Stimulated activated CD4-positive, alpha-beta T cell treated with anti-CD3 and anti-CD28 coated beads, TNF-alpha, amount 100 ng/mL, for 4 hours (primary cell): ENCODE measurements at places on chromosomes 16 and 17.

DNA sequence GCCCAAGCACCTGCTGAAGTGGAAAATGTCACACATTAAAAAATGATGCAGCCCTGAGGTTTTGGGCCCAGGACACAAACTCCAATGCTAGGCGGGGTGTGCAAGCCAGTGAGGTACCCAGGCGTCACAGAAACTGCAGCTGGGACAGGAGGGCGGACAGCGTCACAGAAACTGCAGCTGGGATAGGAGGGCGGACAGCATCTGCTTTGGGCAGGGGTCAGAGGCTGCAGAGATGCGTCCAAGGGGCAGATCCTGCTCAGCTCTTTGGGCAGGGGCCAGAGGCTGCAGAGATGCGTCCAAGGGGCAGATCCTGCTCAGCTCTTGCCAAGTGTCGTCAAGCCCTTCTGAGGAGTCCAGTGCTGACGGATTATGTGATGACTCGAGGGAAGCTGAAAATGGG, 43.9 kb upstream of the RCVRN start:
- DNase-seq: no peak

DNA sequence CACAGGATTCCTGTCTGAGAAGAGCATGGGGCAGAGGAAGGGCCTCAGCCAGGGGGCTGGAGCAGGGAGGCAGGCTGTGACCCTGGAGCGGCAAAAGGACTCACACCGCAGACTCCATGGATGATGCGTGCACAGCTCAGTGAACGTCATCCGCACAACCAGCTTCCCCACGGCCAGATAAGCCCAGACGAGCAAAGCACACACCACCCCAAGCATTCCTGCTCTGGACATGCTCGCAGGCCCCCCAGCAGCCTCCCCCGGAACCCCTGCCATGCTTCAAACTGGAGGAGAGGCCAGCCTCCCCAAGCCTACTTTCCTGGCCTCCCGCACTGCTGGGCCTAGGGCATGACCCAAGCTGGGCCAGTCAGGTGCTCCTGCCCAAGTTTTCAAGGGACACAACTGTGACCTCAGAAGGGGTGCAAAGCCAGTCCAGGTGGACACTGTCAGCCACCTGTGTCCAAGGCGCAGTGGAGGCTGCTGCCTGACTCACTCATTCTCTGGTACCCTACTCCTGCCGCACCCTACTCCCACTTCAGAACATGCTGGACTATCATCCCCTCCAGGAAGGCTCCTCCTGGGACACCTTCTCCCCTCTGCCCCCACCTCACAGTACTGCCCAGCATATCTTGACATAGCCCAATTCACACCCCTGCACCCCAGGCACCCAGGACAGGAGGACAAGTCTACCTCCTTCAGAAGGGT, 4.8 kb downstream of the BCAR1 start:
- no peak for DNase-seq

DNA sequence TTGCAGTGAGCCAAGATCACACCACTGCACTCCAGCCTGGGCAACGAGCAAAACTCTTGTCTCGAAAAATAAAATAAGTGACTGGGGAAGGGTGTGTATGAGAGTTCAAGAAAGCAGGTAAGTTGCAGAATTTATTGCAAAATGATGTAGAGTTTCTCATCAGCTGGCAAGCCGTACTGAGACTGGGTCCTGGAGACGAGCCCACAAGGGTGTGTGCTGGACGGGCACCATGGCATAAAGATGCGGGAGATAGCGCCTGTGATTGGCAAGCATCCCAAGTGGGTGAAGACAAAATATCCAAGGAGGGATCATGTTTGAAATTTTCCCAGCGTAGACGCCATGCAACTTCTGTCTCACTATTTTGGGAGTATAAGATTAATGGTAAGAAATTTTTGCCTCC, 59.4 kb downstream of the WNT3 start:
- DNase-seq: no peak

GRCh38 chr16:1677339-1677738, 740 bp upstream of the JPT2 start:
- no peak for DNase-seq

GRCh38 chr16:64304396-64304795, 817.5 kb downstream of the CDH11 start:
- DNase-seq: no peak

- no peak for DNase-seq
These were observed 141.8 kb downstream of the GRIN2A start for GRCh38 chr16:10040136-10041080.

GRCh38 chr17:8141741-8142140, 10.5 kb downstream of the PER1 start:
- no peak for DNase-seq

DNA sequence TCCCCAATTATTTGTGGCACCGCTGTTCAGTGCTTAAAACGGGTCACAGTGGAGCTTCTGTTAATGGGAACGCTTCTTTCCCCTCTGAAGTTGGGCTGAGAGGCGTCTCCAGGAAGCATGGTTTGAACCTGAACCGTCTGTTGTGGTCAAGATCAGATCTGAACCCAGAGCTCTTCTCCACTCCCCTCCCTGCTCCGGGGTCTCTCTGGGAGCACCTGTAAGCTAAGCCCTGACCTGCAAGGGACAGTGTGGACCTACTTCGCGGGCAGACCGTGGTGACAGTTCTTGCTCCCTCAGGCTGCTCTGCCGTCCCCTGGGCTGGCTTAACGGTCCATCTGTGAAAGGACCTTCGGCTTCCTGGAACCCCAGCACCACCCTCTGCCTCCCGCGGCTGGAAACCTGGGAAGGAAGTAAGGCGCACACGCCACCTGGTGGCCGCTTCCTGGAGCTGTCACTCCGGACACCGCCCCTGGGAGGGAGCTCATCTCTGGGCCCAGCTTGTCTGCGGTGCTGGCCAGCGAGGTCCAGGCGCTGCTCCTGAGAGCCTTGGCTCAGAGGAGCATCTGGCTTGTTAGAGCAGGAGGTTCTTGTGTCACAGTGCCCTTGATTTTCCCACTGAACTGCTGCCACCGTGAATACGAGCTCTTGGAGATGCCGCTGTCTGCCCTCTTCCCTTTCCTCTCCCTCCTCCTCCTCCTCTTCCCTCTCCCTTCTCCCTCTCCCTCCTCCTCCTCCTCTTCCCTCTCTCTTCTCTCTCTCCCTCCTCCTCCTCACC, 518.5 kb upstream of the EEF2KMT start:
- no peak for DNase-seq

DNA sequence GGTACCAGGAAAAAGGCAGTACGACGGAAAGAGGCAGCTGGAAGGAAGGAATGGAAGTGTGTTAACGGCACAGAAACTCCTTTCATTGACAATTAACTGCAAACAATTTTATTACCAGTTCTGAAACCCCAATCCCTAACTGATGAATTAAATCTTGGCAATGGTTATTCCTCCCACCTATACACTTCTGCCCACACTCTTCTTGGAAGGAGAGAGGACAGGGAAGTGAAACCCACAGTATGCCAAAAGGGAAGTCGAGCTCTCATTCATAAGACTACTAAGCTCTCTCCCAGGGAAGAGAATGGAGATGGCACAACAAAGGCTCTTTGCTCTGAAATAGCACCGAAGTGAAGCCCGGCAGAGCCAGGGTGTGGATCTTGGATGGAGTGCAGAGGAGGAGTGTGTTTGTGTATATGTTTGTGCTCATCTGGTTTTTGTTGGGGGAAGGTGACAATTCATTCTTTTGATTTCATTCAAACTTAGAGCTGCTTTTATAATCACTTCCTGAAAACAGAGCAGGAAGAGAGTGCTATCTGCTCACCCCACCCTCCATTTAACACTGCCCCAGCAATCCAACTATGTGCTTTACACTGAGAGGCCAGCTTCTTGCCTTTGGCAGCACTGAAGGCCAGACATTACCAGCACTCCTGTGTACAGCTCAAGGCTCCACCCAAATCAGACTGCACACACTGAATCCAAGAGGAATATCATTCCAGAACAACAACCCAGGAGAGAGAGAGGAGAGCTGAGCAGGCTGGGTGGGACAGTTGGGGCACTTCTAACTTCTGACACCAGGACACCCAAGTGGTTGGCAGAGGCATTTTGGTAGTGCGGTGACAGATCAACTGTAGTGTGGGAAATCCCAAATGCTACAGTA, 68.7 kb downstream of the HIC1 start:
- no peak for DNase-seq

- DNase-seq: no peak
These were observed 32.3 kb downstream of the TNFRSF13B start for GRCh38 chr17:16939606-16940115.

GRCh38 chr16:67734731-67735201, 15.7 kb upstream of the GFOD2 start:
- no peak for DNase-seq

DNA sequence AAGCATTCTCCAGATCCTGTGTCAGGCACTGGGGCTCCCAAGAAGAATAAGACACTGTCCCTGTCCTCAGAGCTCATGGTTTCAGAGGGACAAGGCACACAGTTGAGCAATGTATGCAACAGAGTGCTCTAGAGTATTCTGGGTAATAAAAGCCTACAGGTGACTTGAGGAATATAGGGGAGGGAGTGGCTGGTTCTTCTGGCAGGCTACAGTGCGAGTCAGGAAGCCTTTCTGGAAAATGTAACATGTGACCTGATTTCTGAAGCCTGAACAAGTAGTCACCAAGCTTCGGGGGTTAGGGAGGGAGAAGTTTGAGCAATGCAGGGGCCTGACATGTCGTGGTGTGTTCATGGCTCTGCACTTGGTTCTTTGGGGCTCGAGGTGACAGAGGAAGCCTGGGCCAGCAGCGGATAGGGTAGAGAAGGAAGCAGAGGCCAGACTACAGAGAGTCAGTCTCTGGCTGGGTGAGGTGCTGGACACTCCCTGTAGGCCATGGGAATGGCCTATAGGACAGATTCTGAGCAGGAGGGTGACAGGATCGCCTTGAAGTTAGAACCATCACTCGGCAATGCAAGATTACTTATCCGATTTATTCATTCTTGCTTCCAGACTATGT, 16.0 kb upstream of the LRRC75A start:
- no peak for DNase-seq

GRCh38 chr16:56950881-56951771, 10.6 kb upstream of the CETP start:
- no peak for DNase-seq

DNA sequence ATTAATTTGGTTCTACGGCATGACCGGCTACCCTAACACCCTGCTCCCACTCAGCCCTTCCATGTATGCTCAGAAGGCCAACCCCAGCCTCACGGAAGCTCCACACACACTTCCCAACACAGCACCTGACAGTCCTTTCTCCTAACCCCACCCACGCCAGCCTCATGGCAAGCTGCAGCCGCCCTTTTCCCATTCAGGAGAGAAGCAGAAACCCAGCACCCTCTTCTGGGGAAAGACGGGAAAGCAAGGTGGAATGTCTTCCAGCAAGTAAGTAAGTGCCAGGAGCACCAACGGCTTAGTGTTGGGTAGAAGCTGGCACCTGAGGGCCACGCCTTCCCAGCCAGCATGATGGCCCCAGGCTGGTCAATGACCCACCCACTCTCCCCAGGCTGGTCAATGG, 32.1 kb downstream of the ABR start:
- no peak for DNase-seq

- DNase-seq: no peak
These were observed 23.9 kb upstream of the TMEM98 start for GRCh38 chr17:32903774-32904673.

DNA sequence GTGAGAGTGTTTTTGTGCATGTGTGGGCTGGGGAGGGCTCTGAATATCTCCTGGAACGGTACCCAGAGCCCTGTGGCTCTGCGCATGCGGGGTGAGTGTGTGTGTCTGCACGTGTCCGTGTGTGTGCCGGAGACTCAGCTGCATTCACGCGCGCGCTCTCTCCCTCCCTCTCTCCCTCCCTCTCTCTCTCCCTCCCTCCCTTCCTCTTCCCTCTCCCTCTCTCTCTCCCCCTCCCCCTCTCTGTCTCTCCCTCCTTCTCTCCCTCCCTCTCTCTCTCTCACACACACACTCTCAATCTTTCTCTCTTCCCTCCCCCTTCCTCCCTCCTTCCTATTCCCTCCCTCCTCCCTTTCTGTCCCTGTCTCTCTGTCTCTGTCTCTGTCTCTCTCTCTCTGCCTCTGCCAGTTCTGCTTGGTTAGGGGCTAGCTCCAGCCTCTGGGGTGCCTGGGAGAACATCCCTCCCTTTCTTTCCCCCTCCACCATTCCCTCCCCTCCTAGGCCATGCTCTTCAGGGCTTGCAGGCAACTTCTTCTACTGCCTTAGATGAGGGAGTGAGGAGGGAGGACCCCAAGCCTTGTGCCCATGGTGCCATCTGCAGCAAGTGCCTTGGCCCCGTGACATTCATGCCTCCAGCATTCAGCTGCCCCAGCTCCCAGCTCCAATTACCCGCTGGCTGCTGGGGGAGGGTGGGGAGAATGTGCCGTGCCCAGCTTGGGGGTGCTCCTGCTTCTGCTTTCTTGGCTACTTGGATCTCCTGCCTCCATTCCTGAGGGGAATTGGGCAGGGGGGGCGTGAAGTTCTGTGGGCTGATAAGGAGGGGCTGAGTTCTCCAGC, 6.4 kb downstream of the THRA start:
- peak; percentile 77 for DNase-seq

DNA sequence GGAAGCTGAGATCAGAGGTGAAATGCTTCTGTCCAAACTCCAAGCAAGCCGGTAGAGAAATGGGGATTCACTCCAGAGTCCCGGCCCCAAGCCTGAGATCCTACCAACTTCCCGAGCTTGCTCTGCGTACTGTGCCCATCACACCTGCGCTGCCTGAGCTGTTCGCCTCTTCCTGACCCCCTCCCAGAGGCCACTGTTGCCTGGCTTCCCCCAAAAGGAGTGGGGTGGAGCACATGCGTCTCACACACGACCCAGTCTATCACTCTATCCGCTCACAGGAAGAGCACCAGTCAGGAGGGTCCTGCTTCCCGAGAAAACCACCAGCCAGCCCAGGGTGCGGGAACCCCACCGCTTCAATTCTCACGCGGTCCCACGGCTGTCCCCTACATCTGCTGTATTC, 13.5 kb upstream of the C16orf95 start:
- DNase-seq: no peak

DNA sequence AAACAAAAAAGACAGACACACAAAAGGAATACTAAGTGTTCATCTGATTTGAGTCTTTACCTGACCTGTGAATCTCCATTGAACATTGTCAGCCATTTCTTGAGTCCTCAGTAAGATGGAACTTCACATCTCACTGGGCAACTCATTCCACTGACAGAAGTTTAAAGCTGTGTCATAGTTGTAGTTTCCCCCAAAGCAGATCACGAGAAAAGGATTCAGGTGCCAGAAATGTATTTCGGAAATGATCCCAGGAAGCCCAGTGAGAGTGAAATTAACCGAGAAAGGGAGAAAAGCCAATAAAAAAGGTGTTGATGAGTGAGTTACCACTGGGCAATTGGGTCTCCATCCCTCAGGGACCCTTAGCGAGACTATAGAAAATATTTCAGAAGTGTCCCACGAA, 6.5 kb downstream of the CHD9 start:
- DNase-seq: no peak
